ENCODE measurements at places on chromosomes 13 and 19. TPM values are rescaled to one million over a fixed set of nuclear protein-coding genes. Genes with fewer than 3 reads are reported as not detected.
A peak's percentile ranks its signal among the peaks of the same experiment; 100 is the strongest.

GRCh38 chr19:39200803-39201115 lies 3.3 kb downstream of the SYCN start:
- DNase-seq: no peak

DNA sequence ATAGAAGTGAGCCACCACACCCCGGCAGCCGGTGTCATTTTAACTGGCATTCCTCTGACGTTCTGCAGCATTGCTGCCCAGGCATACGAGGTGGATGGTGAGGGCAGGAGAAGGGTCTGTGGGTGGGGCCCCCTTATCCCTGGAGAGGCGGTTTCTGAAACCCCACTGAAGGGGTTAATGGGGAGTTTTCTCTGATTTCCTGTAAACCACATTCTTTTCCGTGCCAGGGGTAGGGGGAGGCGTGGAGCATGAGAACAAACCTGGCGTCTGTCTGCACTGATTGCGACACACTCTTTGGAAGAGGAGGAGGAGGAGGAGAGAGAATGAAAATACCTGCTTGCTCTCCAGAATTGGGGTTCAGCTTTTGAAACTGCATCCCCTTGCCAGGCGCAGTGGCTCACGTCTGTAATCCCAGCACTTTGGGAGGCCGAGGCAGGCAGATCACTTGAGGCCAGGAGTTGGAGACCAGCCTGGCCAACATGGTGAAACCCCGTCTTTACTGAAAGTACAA lies 2.7 kb upstream of the C3 start:
- DNase-seq: no peak

- no peak for DNase-seq
Measured at GRCh38 chr13:95137096-95137495, 164.2 kb downstream of the ABCC4 start.

- no peak for DNase-seq
Measured at GRCh38 chr13:105960326-105960725, 575.1 kb downstream of the EFNB2 start.

DNA sequence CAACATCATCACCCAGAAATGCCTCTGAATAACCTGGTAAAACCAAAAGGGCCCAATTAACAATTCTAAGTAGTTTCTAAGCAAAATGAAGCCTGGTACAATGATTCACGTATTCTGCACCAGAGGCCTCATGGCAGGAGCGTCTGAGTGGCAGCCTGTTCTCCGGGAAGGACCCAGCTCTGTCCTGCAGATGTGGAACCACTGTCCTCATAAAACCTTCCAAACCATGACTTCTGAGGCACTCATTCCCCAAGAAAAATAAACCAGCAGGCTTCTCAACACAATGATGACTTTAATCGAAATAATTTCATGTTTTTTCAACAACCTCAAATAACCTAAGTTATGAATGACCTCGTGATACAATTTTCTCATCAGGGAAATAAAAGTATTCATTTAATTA lies 89.9 kb downstream of the STK24 start:
- DNase-seq: no peak

Gene RFPL4AL1
- total RNA-seq: not detected

GRCh38 chr13:20717581-20718542 lies 14.4 kb downstream of the IL17D start:
- DNase-seq: no peak

Gene ZNF723
- total RNA-seq: not detected

- DNase-seq: no peak
Measured at GRCh38 chr13:107438251-107438650, 777.1 kb downstream of the LIG4 start.

DNA sequence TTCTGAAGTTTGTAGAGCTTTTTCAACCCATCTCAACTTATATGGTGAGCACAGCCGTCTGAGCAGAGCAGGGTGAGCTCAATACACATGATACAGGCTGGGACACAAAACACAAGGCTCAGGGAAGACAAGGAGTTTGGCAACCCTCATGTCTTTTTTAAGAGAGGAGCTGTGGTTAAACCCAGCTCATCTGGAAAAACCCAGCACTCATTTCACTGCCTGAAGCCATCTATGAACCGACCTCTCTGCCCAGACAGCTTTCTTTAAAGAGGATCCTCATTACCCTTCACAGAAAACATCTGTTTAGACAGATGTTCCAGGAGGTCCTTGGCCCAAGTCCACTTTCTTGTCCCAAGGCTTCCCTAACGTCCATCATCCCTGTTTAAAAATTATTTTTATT lies 170.0 kb upstream of the TSHZ3 start:
- peak; percentile 11 for DNase-seq

Gene SHISA7
- total RNA-seq: 1.0 TPM

GRCh38 chr19:44113784-44114390 lies 688 bp downstream of the ZNF225 start:
- no peak for DNase-seq

DNA sequence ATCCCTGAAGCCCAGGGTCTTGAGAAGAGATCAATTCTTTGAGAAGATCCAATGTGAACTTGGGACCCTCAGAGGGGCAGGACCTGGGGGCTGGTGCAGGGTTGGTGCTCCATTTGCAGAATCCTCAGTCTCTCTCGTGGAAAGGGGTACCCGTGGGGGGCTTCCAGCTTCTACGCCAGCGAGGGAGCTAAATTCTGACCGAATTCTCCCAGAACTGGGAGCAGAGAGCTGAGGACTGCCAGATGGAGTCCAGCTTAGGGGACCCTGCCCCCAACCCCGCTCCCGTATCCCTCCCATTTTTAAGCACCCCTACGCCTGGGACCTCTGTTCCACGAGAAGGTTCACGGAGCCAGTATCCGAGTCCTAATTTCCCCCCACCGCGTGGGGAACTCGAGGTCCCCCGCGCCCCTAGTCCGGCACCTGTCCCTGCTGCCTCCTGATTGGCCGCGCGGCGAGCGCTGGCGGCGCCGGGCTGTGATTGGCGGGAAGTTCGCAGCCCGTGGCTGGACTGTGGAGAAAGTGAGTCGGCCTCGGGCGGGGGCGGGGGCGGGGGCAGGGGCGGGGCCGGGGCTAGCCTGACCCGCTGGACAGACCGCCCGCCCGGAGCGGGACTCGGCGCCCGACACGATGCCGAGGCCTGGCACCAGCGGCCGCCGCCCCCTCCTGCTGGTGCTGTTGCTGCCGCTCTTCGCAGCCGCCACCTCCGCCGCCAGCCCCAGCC lies 4.4 kb upstream of the LTBP4 start:
- peak; percentile 85 for DNase-seq

DNA sequence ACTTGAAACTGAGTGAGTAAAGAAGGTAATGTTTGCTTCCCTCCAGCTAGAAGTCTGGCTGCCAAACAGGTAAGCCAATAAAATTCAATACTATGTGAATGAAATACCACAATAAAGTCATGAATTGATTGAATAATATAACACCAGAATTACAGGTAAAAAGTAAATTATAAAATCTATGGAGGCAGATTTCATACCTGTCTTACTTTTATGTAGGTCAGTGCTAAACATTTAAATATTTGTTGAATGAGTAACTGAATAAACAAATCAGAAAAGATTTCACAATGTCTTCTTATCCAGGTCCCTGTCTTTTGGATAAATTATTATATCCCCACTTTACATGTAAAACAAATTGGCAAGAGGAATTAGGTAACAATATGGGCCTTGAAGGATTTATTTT lies 62.7 kb downstream of the MICU2 start:
- no peak for DNase-seq

- no peak for DNase-seq
Measured at GRCh38 chr13:44334751-44335150, 38.9 kb upstream of the SERP2 start.

Gene CYP2A6
- not detected for total RNA-seq

- no peak for DNase-seq
Measured at GRCh38 chr19:15439078-15439799, 10.5 kb downstream of the WIZ start.

- DNase-seq: no peak
Measured at GRCh38 chr19:38012944-38013343, 105.9 kb downstream of the SIPA1L3 start.

- no peak for DNase-seq
Measured at GRCh38 chr19:7783991-7784423, 21.0 kb downstream of the CLEC4M start.

GRCh38 chr19:9673912-9674662 lies 813 bp downstream of the ZNF562 start:
- no peak for DNase-seq

DNA sequence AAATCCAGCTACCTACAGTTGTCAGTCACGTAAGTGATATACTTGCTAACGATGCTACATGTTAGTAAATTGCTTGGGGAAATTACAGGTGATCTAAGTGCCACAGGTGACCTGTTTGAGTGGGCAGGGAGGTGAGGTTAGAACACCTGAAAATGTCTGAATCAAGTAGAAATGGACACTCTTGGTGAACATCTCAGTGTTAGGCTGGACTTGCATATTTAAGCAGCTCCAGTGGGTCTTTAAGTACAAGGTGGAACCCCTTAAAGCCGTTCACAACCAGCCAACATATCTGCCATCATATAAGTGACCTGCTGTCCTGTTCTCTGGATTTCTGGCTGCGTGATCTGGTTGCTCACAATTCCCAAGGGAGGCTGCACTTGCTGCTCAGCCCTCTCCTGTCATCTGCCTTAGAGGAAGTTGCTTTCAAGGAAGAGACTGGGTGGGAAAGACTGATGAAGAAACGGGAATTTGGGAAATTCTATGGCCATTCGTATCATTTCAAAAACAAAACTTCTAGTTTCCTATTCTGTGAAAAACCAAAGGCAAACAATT lies 244.0 kb downstream of the DCLK1 start:
- DNase-seq: no peak

DNA sequence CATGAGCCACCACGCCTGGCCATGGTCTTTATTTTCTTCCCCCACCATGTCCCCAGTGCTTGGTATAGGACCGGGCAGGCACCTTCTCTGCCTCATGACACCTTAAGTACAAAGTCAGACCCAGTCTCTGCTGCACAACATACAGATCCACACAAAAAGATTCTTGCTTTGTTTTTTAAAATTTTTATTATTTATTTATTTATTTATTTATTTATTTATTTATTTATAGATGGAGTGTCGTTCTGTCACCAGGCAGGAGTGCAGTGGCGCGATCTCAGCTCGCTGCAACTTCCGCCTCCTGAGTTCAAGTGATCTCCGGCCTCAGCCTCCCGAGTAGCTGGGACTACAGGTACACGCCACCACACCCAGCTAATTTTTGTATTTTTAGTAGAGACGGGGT lies 2.5 kb upstream of the NFIX start:
- no peak for DNase-seq

Gene BRSK1
- total RNA-seq: 33.6 TPM

Gene ZNF414
- total RNA-seq: 26.8 TPM

GRCh38 chr13:31894931-31895330 lies 136.6 kb upstream of the FRY start:
- no peak for DNase-seq

- DNase-seq: no peak
Measured at GRCh38 chr13:51330791-51331190, 8.7 kb upstream of the SERPINE3 start.

DNA sequence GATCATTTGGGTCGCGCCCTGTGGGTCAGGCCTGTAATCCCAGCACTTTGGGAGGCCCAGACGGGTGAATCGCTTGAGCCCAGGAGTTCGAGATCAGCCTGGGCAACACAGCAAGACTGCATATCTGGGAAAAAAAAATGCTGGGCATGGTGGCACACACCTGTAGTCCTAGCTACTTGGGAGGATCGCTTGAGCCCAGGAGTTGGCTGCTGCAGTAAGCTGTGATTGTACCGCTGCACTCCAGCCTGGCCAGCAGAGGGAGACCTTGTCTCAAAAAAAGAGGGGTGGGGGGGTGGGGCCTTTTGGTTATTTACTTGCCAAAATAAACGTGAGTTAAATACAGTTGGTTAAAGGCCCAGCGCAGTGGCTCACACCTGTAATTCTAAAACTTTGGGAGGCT lies 9.8 kb upstream of the ZNF544 start:
- DNase-seq: peak; percentile 60

GRCh38 chr13:113337556-113337955 lies 26.4 kb downstream of the GRTP1 start:
- DNase-seq: peak; percentile 72

Gene VN1R2
- total RNA-seq: not detected

DNA sequence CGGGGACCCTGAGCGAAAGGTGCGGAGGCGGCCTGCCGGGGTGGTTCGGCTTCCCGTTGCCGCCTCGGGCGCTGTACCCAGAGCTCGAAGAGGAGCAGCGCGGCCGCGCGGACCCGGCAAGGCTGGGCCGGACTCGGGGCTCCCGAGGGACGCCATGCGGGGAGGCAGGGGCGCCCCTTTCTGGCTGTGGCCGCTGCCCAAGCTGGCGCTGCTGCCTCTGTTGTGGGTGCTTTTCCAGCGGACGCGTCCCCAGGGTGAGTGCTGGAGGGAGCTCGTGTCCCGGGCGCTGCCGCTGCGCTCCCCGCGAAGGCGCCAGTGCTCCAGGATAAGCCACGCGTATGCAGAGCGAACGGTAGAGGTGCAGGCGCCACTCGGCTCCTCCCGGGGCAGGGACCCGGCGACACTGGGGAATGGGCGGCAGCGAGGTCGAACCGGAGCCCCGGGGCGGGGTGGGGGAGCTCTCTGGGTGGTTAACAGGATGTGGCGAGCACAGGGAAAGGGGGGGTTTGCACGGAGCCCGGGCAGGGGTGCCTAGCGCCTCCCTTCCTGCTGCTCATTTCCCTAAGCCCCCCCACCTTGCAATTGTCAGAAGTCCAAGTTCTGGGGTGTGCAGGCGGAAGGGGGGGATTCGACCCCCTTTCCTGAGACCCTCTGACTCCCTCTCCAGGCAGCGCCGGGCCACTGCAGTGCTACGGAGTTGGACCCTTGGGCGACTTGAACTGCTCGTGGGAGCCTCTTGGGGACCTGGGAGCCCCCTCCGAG lies at the start of gene IL27RA:
Gene IL27RA, plus strand, starts transcription at position 44 of the 762 bp plus-strand sequence. Its CDS starts 111 bp downstream, at position 155.
- DNase-seq: peak; percentile 31

GRCh38 chr13:69585656-69586055 lies 522.0 kb upstream of the ATXN8OS start:
- no peak for DNase-seq

Gene IQCN
- 0.31 TPM for total RNA-seq

DNA sequence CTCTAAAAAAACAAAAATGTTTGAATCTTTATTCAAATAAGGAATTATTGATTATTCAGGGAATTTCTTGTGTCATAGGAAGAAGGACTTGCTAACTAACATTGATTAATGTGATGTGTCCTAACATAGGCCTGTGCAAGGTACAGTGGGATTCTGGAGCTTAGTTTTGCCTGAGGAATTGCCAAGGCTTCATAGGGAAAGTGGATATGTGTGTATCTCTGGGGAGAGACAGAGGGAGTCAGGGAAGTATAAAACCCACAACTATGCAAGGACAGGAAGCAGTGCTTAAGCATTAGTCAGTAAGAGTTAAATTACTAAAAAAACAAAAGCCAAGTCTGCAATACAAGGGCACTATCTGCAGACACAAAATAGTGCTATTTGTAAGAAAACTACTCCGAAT lies 59.6 kb downstream of the WDFY2 start:
- DNase-seq: no peak

- DNase-seq: no peak
Measured at GRCh38 chr19:49701271-49701786, 10.4 kb downstream of the CPT1C start.

GRCh38 chr19:56351208-56351607 lies 36.6 kb upstream of the ZSCAN5A start:
- DNase-seq: no peak

GRCh38 chr19:17103177-17103576 lies 27.6 kb downstream of the MYO9B start:
- peak; percentile 56 for DNase-seq

GRCh38 chr19:49856574-49857021 lies 5.6 kb downstream of the PTOV1 start:
- no peak for DNase-seq

Measured in H1 (cell line).